ENCODE measurements at places on chromosomes 16 and 17.

GRCh38 chr16:9015489-9015888 is 51.8 kb upstream of the USP7 start:
- no peak for DNase-seq

- DNase-seq, result peak; percentile 69
Measured at GRCh38 chr17:17514361-17514992, 18.3 kb upstream of the RASD1 start.

GRCh38 chr17:63842173-63842539 is 329 bp downstream of the SMARCD2 start:
- no peak for DNase-seq

DNA sequence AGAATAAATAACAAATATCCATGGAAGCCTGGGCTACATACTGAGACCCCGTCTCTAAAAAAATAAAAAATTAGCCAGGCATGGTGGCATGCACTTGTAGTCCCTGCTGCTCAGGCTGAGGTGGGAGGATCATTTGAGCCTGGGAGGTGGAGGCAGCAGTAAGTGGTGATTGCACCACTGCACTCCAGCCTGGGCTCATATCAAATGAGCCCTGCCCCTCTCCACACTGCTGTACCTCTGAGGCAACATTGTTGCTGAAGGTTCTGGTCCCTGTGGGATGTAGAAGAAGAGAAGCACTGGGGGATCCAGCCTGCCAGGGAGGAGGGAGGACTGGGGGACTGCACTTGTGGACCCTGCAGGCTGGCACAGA is 11.4 kb upstream of the ARHGAP23 start:
- DNase-seq, result no peak

GRCh38 chr17:67265436-67266019 is 20.5 kb upstream of the HELZ start:
- DNase-seq, result no peak

- no peak for DNase-seq
Measured at GRCh38 chr16:48907906-48908634, 298.1 kb upstream of the N4BP1 start.

GRCh38 chr17:77963441-77963840 is 4.9 kb downstream of the TNRC6C start:
- no peak for DNase-seq

DNA sequence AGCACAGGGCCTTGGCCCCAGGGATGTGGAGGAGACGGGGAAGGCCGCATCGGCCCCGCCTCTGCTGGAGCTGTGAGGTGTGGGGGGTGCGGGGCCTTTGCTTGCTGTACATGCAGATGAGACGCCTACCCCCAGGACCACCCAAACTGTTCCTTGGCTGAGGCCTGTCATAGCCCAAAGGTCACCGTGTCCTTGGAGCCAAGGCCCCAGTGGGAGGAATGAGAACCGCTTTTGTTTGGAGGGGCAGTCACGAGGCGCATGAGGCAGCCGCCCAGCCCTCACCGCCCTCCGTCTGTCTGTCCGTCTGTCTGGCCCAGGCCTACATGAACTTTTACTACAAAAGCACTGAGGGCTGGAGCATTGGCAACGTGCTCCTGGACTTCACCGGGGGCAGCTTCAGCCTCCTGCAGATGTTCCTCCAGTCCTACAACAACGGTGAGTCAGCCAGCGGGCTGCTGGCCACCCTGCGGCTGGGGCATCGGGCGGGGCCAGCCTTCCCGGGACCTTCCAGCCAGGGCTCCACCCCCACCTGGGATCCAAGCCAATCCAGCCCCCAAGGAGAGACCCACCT is 8.8 kb downstream of the TAX1BP3 start:
- DNase-seq, result no peak

GRCh38 chr16:53836142-53836541 is 132.2 kb downstream of the FTO start:
- DNase-seq, result no peak

DNA sequence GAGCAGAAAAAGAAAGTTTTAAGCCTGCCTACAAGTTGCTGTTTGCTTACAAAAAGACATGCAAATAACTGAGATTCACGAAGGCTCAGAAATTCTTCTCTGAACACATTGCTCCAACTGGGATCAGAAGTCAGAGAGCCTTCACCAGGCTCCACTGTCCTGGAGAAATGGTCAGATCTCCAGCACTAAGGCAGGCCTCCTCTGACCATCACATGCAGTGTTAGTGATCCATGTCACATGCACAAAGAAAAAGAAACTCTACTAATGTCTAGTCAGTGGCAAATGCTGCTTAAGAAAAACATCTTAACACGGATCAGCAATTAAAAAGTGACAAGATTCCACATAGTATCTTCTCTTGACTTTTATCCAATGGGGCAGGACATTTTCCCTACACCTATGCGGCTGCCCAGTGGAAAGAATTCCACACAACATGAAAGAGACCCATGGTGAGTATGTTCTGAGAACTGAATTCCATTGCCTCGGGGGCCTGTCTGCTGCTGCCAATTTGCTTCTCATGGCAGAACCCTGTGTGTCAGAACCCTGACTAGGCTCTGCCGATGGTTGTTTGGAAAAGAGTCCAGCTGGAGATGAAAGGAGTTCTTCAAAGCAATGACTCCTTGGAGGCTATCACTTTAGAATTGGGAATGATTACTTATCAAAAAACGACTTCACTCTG is 96.6 kb downstream of the HIC1 start:
- no peak for DNase-seq

DNA sequence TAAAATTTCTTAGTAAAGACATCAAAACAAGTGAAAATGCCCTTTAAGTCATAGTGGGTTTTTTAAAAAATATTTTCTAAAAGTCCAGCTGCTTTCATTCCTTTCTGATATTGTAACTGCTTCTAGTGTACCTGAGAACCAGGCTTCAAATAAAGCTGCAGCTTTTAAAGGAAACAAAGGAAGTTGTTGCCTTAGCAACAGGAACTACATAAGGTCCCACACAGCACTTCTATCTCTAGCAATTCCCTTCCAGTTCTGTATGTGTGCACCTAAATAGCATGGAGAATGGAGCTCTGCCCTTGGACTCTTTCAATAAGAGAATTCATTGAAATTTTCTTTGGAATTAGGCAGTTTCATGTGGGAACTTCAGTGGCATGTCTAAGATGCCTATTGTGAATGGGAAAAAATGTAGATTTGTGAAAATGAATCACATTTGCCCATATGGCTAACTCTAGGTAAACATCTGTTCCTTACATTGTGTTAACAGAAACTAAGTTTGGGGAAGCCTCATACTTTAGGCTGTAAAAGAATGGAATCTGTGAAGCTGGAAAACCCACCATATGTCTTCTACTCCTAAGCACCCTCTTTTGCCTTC is 206.4 kb downstream of the KIF2B start:
- no peak for DNase-seq

GRCh38 chr17:57257895-57258851 is 1.9 kb downstream of the MSI2 start:
- no peak for DNase-seq

GRCh38 chr17:44915862-44916780 is 821 bp upstream of the GFAP start:
- DNase-seq, result no peak

All from posterior cingulate gyrus (tissue), 11 donors.